ENCODE measurements at places on chromosomes 5 and 9.
A peak's percentile ranks its signal among the peaks of the same experiment; 100 is the strongest.

DNA sequence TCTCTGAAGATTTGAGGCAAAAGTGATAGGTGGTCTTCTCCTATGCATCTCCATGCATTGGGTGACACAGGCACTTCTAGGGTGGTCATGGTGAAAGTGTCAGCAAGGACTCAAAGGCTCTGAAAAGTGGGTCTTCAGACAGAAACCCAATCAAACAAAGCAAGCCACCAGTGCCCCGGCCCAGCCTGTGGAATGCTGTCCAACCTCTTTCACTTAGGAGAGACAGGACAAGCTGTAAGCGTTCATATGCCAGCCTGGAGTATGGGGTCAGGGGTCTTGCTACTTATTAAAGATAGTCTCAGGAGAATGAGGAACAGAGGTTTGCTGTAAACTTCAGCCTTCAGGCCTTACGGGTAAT, 324.5 kb downstream of the GADD45G start:
- DNase-seq = no peak

DNA sequence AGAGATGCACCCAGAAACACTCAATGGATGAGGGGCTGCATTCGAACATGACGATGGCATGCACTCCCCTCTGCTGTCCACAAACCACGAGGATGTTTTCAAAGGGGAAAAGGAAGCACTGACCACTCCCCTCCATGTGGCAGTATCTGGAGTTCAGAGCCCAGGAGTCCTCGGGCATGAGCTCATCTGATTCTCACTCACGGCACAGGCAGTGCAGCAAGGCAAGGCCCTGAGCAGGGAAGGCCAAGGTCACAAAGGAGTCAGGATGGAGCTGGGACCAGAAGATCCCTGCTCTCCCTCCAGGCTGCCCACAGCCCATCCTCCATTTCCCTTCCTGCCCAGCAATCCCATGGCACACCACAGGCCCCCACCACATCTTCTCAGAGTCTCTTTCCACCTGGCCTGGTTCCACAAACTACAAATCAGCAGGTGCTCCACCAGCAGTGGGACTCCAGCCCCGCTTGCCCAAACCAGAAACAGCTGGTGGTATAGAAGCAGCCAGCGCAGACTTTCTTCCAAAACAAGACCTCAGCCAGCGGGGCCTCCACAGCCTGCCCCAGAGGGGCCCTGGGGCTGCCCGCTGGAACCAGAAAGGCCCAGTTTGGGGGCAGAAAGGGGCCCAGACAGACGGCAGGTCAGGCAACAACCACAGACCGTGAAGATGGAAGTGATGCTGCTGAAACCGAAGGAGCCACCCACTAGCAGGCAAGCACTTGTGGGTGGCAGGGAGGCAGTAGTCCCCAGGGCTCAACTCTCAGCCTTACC, 12.2 kb downstream of the TNIP1 start:
- DNase-seq = no peak

DNA sequence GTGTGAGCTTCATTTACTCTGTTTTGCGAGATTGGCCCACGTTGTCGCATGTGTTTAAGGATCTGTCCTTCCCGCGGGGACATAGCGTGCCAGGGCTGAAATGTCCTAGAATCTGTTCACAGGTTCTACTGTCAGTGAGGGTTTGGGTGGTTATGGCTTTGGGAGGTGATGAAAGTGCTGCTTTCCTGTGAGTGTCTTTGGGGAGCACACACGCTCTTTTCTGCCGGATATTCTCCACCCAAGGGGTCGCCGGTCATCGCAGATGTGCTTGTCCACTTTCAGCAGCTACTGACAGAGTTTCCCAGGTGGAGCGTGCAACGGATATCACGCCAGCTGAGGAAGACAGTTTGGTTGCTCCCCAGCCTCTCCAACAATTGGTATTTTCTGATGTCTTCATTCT, 32.1 kb downstream of the PROP1 start:
- DNase-seq = no peak

GRCh38 chr5:133944263-133945185, 23.9 kb downstream of the C5orf15 start:
- peak; percentile 5 for DNase-seq

GRCh38 chr5:14273207-14273767, 130.1 kb downstream of the TRIO start:
- no peak for DNase-seq

DNA sequence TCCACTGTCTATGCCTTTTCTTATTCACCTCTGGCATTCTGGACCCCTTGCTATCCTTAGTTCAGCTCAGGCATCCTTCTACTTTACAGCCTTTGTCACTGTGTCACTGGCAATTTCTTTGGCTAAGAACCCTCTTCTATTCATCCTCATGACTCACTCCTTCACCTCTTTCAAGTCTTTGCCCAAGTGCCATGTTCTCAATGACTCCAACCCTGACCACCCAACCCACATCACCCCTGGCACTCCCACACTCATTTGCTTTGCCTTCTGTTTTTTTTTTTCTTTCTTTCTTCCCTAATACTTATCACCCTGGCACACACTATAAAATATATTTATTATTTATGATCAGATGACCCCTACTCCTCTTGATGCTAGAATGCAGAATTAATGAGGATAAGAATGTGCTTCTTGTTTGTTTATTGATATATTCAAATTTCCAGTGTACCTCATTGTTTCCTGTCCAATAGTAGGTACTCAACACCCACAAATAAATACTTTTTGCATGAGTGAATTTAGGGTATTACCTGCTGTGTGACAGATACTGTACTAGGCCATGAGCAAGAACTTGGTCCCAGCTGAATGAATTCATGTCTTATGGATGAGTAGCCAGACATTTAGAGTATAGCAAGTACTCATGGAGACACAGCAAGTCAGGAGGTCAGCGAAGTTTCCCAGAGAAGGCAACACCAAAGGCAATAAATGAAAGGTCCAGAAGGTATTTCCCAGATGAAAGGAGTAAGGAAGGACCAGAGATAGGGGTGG, 236.1 kb downstream of the PAPPA start:
- DNase-seq = no peak

DNA sequence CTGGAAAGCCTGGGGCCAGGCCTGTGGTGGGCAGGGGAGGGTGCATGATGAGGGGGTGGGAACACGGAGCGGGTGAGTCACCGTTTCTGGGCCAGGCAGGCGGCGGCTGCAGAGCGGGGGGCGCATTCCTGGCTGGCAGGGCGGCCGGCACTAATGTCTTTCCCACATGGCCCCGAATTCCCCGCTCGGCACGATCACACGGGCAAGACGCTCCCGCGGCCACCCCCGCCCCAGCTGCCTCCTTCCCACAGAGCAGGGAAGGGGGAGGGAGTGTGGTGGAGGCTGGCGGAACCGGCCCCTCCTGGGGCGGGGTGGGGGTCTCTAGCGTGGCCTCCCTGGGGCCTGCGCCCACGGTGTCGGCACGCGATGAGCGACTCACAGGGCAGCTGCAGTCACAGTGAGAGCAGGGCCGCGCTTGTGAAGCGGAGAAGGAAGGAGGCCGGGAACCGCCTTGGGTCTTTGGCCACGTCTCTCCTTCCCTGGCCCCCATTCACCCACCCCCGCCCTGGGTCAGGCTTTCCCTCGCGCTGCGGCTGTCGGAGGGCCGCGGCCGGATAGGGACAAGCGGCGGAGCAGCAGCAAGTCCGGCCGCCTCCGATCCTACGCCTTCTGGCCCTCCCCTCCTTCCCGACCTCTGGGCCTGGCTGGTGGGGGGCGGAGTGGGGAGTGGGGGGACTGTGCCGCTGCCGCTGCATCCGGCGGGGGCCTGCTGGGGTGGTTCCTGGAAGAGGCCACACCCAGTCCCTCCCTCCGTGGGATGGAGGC, 48.9 kb downstream of the CXXC5 start:
- DNase-seq = no peak

- no peak for DNase-seq
Observed at GRCh38 chr5:69451941-69452647, 37.2 kb downstream of the MARVELD2 start.

DNA sequence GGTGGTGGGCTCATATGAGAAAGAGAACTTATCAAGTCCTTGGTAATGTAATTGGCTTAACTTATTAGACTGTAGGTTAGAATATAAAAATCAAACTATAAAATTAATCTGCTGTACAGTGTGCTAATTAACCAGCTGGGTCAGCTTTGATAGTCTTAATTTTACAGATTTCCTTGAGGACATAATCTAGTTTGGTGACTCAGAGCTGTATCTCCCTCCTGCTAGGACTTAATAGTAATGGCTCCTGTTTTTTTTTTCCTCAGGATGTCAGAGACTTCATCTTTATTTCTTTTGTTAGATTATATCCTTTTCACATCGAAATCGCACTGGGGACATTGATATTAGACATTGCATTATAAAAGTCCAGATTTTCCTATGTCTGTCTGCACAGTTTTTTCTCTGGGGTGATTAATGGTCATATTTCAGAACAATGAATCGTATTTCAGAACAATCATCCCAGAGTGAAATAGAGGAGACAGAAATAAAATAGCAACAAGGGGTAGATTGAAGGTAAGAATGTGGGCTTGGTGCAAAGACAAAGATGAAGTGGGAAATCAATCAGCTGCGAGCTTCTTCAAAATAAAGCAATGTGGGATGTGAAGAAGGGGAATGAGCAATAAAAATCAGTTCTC, 346.4 kb upstream of the RIOK2 start:
- DNase-seq = no peak

DNA sequence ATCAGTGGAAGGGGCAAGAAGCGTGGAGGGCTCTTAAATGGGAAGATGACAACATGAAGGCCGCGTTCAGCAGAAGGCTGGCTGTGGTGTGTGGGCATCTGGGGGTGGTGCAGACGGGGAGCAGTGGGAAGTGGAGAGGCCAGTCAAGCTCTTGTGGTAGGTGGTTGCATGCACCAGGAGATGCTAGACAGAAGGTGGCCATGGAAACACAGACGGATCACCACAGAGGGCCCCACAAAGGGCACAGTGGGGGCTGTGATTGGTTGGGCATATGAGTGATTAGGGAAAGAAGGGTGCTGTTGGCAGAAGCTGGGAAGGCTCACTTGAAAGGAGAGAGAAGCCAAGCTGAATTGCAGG, 14.7 kb downstream of the MTMR12 start:
- no peak for DNase-seq

DNA sequence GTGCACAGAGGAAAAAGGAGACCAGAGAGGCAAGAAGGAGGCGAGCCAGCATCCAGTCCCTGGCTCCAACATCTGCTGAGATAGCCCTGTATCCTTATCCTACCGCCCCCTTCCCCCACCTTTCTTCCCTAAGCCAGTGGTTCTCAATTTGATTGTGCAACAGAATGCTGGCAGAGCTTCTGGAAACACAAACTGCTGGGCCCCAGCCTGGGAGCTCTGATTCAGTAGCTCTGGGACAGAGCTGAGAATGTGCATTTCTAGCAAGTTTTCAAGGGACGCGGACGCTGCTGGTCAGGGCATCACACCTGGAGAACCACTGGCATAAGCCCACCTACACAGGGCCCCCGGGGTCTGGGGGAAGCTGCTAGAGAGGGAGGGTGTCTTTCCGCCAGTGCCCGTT, 21.1 kb downstream of the AK8 start:
- no peak for DNase-seq

DNA sequence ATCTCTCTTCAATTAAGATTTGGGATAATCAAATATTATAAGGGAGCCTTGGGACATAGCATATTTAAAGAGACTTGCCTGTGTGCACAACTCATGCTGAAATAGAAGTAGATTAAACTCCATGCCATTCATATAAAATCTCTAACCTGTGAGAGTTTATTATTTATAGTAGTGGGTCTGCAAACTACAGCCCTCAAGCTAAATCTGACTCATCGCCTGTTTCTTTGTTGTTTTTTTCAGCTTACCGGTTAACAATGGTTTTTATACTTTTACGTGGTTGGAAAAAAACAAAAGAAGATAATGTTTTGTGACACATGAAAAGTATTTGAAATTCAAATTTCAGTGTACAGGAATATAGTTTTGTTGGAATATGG, 61.9 kb upstream of the GHR start:
- DNase-seq = no peak

- DNase-seq = no peak
Observed at GRCh38 chr5:143026380-143026779, 256.2 kb downstream of the ARHGAP26 start.

All from NCI-H1436 treated with DMSO at 0.1 percent for 48 hours (cell line).